Activated CD4-positive, alpha-beta T cell treated with anti-CD3 and anti-CD28 coated beads, Interleukin-2, Interleukin-6, amounts not matched to agents 100 ng/mL and 50 ng/mL, durations not matched to agents 16 hours and 8 hours (primary cell): ENCODE measurements at places on chromosomes 5 and 9.

DNA sequence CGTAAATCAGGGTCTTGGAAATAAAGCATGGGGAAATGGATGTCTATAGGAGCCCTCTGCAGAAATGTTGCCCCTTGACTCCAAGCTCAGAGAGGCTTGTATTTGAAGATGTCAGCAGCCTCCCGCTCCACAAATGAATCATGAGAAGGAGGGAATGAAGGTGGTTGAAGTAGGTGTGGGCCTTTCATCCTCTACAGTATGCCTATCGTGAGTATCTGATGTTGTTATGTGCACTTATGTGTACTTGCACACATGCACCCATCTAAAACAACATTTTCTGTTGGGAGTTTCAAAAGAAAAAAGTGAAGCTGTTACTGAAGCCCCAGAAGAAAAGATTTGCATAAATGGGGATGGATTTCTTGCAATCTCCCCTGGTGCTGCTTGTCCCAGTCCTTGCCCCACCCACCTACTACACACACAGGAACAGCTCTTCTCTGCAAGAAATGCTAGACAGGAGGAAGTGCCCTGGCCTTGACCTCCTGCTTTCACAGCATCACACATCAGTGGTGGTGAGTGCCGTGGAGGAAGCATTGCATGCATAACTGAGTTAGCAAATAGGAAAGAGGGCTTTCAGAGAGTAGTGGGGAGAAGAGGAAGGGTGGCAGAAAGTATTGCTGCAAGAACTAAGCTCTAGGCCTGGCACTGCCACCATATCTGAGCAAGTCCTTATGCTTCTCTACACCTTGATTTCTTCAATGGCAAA lies 156.1 kb downstream of the SNX18 start:
- DNase-seq, result peak; percentile 54

GRCh38 chr9:7970681-7971330 lies 171.2 kb upstream of the DMAC1 start:
- no peak for DNase-seq

DNA sequence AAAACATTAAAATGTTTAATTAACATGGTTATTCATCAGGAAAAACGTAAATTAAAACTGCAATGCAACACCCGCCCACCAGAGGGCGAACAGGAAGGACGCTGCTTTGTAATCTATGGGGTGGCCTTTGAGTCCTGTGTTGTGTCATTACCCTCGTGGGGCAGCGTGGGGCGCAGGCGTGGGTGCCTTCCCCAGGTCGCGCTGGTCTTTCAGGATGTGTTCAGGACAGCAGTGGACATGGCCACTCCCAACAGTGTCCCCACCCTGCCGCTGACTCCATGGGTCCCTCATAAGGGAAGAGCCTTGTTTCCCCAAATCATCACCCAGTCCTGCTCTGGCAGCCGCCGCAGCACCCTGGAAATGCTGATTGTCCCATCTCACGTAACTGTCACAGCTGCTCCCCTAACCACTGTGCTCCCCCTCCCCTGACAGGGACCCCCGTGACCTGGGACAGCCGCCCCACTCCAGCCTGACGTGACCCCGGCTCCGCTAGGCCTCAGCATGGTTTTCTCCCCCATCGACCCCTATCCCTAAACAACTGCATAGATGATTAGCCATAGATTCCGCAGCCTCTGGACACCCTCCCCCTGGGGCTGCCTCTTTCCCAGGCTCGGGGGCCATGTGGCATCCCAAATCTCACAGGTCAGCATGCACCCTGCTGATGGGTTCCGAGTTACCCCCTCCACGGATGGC lies 36.4 kb downstream of the GLT6D1 start:
- DNase-seq, result peak; percentile 67

GRCh38 chr5:1150866-1151265 lies 39.0 kb upstream of the SLC12A7 start:
- DNase-seq, result no peak

DNA sequence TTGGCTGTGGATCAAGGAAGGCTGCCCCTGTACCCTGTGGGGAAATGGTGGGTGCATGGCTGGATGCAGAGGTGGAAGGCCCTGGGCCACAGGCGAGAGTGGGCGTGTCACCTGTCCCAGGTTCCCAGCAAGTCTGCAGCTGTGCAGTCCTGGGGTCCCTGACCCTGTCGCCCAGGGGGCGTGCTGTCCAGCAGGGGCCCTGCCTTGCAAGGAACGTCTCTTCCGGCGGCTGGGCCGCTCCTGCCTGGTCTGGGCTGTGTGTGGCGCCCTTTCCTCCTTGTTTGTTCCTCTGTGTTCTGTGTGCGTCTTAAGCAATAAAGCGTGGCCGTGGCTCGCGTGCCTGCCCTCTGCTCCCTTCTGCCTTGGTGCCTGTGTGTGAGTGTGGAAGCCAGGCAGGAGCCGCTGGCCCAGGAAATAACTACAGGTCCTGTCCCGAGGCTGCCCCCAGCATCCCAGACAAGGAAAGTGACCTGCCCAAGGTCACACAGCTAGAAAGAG lies 8.4 kb downstream of the SLC2A6 start:
- no peak for DNase-seq

- DNase-seq, result no peak
These were observed 11.0 kb downstream of the TMEM268 start for GRCh38 chr9:114621975-114622609.

DNA sequence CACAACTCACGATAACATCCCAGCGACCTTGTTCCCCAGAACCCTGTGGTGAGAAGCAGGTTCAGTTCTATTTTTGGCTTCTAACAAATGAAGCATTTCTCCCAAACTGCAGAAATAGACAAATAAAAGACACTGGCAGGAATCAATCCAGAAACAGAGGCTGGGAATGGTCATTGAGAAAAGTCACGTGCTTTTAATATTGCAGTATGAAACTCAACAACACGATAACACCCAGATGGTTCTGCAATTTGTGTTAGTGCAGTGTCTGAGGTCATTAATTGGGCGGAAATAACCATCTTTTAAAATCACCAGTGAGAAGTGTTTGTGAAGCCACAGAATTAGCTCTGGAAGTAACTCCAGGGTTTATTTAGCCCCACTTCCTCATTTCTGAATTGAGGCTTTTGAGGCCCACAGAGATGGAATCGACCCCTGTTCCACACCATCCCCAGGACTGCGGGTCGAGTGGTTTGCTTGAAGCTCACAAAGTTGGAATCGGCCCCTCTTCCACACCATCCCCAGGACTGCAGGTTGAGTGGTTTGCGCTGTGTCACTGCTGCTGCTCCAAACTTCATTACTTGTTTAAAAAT lies 164.7 kb upstream of the IRX4 start:
- DNase-seq, result no peak

- peak; percentile 11 for DNase-seq
These were observed 75.4 kb upstream of the CDKN2B start for GRCh38 chr9:22084336-22085035.

- DNase-seq, result no peak
These were observed 4.7 kb downstream of the PLIN2 start for GRCh38 chr9:19122490-19123042.

DNA sequence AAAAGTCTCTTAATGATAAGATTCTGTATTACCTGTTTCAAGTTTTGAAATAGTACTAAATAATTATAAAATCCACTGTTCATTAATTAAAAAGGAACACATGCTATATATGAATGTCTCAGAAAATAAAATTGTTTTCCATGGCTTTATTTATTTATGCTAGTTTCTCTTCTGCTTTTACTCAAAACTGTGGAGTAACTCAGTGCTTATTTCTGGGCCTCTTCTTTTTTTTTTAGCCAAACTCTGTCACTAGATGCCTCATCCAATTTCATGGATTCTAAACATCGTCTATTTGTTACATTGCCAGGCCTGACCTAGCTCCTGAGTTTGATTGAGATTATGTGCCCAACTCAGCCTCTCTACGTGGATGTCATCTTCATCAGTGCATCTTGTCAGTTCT lies 1509.7 kb downstream of the MAT2B start:
- DNase-seq, result no peak

- no peak for DNase-seq
These were observed 59.2 kb downstream of the IPPK start for GRCh38 chr9:92610470-92611420.

DNA sequence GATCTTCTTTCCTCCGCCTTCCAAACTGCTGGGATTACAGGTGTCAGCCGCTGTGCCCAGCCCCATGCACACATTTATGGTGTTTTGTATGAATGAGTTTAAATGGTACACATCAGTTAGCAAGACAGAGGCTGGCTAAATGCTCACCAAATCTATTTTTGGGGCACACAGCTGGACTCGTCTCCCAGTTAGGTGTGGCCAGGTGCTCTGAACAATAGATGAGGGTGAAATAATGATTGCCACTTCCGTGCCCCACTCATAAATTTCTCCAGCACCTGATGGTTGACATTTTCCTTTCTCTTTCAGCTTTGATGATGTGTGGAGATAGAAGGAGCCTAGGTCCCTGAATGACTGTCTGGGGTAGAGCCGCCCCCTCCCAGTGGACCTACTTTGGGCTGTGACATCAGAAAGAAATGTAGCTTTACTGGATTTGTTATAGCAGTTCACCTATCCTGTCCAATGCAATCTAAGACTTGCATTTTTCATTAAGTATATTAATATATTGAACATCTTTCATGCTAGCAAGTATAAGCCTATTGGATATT lies 8.6 kb upstream of the RAPGEF1 start:
- no peak for DNase-seq

GRCh38 chr5:41067714-41068568 lies 3.2 kb downstream of the MROH2B start:
- DNase-seq, result no peak

- DNase-seq, result no peak
These were observed 125.9 kb downstream of the CEP120 start for GRCh38 chr5:123297198-123297831.

DNA sequence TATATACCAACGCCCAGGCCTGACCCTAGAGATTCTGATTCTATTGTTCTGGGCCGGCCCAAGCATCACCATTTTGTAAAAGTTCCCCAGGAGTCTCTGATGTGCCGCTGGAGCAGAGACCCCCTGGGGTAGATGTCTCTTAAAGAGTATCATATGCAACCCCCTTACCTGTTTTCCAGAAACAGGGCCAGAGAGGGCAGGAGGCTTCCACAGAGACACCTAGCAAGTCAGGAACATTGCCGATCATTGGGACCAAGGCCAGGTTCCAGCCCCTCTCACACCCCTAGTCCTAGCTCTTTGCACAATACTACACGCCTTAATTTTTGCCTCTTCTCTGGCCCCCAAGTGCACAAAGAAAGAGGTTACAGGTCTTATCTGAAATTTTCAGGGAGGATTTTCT lies 63.8 kb downstream of the TMOD1 start:
- no peak for DNase-seq

DNA sequence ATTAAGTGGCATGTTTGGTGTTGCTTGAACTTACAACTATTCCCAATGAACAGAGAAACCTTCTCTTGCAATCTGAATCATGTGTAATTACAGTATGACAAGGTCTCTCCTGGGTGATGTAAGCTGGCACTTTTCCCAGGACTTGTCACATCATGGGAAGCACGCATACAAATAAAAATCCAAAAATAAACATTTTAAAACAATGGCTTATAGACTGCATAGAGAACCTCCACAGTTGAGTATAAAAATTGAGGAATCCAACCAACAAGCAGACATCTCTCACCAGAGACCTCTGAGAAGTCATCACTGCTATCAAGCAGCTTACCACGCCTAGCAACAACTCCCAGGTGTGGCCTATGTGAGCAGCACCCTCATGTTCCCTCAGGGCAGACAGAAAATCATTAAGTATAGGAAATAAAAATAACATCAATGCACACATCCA lies 3.9 kb downstream of the MLLT3 start:
- no peak for DNase-seq

DNA sequence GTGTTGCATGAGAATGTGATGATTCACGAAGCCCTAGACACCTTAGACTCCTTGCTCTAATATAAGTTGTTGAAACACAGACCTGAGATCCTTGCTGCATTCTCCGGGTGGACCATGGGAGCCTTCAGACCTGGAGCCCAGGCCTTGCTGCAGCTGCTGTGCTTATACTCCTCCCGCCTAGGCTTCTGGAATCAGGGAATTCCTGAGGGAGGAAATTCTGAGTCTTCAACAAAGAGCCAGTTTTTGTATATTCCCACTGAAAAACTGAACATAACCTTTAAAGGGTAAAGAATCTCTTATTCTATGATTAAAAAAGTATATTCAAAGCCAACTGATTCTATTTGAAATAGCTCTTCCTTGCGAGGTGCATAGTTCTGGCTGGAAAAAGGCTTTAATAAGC lies 245.1 kb upstream of the ELAVL2 start:
- no peak for DNase-seq

- no peak for DNase-seq
These were observed 256.2 kb upstream of the SMC2 start for GRCh38 chr9:103837940-103838339.

DNA sequence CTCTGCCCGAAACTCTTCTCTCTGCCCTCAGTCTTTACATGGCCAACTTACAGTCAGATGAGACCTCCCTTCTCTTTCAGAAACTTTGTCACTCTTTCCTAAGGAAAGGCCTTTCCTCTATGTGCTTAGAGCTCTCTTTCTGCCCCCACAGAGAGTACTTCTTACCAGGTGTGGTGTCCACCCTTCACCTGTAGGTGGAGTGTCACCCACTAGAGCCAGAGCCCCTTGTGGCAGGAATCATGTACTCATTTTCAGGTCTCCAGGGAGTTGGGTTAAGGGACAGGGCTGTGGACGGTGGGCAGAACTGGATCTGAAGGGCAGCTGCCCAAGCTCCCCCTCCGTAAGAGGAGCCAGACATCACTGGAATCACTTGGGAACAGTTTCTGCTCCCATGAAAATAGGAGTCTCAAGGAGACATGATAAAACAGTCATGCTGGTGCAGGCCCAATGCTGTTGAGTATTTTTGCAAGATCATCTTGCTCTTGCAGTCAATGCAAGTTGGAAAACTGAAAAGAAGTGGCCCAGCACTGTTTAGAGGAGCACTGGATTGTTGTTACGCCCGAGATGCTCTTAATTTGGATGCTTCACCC lies 436.7 kb downstream of the ZSWIM6 start:
- DNase-seq, result peak; percentile 17

- DNase-seq, result no peak
These were observed 9.1 kb downstream of the NOTCH1 start for GRCh38 chr9:136536721-136537241.

DNA sequence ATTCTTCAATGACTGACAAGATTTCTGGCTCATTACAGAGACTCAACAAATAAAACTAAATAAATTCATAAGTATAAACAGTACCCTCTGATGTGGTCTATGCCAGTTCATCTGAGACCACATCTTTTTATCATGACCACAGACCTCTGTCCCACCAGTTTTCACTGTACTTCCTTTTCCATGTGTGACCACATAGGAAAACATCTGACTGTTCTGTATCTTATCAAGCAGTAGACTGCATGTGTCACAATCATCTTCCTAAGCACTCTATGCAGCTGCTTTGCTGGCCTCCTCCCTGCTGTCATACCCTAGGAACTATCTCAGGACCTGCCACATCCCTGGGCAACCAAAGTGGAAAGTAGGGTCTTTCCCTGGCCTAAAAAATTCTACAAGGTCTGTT lies 205.0 kb upstream of the ZNF462 start:
- no peak for DNase-seq

DNA sequence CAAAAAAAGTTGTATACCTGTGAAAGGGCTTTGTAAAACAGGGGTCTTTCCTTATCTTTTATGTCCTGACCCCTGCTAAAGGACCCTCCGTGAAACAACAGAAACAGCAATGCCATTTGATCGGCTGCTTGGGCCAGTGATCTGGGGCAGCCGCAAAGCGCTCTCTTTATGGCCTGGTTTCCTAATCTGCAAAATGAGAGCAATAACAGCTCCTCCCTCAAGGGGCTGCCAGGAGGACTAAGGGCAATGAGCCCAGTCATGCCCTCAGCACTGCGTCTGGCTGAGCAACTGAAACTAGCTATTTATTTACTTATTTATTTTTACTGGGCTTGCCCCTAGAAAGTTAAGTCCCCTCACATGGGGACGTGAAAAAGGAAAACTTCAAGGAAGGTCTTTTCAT lies 18.3 kb downstream of the CMBL start:
- DNase-seq, result no peak
